ENCODE measurements at places on chromosomes 16 and 17.

DNA sequence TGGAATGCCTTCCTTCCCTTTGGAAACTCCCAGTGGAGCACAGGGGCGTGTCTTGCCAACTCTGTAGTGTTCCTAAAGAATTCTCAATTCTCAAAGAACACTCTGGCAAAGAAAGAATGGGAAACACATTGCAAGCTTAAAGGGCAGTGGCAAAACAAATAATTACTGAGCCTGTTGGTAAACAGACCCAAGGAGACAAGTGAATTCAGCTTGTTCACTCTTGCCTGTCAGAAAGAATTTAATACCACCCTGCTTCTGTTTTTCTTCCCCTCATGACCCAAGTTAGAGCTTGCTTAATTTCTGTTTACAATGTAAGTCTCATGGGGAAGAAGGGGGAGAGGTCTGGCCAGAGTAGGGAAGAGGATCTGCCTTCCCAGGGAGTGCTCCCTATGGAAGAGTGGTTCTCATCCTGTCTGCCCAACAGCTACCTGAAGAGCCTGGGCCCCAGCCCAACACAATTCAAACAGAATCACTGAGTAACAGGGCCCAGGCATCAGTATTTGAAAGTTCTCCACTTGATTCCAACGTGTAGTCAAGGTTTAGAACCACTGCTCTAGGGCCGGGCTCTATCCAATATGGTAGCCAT is 386.0 kb downstream of the SLC39A11 start:
- no peak for DNase-seq

- DNase-seq: no peak
Observed at GRCh38 chr16:31452631-31453106, 6.6 kb upstream of the ARMC5 start.

DNA sequence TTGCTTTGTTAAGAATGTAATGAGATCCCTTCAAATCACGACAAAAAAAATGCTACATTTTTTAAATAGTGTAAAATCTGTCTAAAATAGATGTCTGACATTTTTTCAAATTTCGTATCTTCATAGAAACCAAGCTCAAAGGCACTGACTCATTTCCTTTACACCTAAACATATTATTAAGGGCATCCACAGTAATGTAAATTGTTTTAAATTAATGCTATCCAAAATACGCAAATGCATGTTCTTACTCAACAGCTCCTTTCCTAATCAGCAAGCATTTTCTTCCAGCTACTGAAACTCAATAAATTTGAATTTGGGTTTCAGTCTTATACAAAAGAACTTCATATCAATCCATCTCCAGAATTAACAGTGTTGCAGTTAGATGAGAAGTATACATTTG is 4.3 kb downstream of the C16orf87 start:
- no peak for DNase-seq

DNA sequence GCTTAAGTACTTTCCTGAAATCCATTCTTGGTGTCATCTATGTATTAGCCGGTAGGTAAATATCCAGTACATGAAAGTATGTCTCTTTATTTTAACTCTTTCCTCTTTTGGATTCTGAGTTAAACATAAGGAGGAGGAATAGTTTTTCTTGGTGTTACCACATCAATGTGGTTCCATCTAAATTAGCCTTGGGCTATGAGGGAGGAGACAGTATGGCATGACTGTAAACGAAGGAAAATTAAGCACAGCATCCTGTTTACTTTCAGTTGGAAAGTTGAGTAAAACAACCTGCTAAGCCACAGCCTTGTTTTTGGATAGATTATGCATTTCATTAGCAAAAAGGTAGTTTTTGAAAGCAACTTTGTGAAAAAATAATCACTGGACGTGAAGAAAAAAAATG is 693.0 kb upstream of the SOX9 start:
- DNase-seq: no peak

- peak; percentile 23 for DNase-seq
Observed at GRCh38 chr17:16419074-16419928, 3.9 kb downstream of the TRPV2 start.

DNA sequence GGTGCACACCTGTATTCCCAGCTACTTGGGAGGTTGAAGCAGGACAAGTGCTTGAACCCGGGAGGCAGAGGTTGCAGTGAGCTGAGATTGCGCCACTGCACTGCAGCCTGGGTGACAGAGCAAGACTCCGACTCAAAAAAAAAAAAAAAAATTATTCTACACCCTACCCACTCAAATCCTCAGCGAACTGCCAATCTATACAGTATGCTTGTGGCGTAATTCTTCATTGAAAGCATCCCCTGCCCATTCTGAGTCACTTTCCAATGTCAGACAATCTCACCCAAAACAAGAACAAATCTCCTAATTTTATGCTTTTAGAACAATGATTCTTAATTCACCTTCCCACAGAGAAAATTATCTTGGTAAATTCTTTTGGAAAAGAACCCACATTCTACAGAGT is 12.0 kb downstream of the AMFR start:
- no peak for DNase-seq

GRCh38 chr16:67257486-67258160 is 8.8 kb downstream of the SLC9A5 start:
- DNase-seq: no peak

DNA sequence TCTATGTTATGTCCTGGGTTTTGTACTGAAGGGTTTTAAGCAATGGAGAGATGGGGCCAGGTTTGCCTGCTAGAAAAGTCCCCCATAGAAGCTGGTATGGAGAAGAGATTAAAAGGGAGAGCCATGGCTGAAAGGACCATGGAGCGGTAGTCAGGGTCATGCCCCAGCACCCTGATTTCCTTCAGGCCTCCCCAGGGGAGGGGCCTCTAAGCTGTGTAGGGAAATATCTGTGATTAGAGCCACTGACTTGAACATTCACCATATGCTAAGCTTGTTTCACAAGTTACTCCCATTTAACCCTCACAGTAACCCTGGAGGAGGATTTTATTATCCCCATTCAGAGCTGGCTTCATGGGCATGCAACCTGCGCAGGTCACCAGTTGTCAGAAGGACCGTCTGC is 3.8 kb upstream of the ATP2A3 start:
- DNase-seq: no peak

DNA sequence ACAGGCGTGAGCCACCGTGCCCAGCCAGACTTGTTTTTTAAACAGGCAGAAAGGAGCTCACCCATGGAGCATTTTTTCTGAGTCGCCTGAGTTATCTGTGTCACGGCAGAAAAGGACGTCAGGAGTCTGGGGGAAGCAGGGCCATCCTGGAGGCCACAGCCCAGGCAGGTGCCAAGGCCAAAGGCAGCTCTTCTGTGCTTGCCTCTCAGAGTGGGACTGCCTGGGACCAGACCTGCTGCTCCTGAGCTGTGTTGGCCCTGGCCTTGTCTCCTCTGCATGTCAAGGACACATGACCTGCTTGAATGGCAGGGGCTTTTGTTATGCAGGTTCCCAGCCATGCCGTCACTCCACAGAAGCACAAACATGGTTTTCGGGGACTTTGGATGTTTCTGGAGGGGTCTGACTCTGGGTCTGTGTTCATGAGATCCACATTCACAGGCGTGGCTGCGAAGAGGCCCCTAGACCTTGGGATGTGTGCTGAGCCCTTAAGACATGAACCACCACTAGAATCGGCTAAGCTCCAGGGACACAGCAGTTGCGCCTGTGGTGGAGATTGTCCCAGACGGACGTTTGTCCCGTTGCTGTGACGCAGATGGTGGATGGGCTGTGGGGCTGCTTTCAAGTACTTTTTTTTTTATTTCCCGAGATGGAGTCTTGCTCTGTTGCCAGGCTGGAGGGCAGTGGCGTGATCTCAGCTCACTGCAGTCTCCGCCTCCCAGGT is 33.8 kb downstream of the FOXK2 start:
- DNase-seq: no peak

- no peak for DNase-seq
Observed at GRCh38 chr17:77279448-77280303, 138.9 kb downstream of the SEC14L1 start.

DNA sequence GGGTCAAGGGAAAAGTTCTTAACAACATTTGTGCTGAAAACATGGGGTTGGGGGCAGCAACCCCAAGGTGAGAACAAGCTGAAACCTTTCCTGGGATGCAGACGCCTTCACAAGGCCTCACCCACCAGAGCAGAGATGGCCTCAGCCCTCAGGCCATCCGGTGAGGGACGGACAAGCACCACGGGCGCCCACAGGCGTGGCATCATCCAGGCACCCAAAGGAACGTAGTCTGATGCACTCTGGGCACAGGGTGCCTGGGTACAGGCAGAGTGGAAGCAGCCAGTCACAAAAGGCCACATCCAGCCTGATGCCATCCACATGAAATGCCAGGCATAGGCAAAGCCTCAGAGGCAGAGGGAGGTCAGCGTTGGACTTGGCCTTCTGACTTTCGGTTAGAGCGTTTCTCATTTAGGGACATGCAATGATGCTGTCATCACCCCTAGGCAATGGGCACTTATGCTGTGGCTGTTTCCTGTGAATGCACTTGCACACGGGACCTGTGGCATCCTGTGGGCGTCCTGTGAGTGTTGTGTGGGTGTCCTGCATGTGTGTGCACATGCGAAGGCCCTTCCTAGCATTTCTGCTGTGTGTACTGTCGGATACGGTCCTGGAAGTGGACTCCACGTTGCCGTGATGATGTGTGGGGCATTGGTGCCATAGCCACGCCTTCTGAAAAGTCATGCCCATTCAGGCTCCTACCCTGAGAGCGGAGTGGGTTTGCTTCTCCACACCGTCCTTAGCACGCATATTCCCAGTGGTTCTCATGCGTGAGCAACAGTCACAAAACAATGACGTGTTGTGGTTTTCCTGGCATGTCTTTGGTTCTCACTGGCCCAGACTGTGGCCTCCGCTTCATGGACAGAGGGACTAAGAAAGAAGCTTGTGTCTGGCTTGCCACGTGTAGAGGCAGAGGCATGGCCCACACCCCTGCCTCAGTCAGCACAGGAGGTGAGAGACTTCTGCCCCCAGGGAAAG is 52.7 kb upstream of the ZNF469 start:
- DNase-seq: no peak

DNA sequence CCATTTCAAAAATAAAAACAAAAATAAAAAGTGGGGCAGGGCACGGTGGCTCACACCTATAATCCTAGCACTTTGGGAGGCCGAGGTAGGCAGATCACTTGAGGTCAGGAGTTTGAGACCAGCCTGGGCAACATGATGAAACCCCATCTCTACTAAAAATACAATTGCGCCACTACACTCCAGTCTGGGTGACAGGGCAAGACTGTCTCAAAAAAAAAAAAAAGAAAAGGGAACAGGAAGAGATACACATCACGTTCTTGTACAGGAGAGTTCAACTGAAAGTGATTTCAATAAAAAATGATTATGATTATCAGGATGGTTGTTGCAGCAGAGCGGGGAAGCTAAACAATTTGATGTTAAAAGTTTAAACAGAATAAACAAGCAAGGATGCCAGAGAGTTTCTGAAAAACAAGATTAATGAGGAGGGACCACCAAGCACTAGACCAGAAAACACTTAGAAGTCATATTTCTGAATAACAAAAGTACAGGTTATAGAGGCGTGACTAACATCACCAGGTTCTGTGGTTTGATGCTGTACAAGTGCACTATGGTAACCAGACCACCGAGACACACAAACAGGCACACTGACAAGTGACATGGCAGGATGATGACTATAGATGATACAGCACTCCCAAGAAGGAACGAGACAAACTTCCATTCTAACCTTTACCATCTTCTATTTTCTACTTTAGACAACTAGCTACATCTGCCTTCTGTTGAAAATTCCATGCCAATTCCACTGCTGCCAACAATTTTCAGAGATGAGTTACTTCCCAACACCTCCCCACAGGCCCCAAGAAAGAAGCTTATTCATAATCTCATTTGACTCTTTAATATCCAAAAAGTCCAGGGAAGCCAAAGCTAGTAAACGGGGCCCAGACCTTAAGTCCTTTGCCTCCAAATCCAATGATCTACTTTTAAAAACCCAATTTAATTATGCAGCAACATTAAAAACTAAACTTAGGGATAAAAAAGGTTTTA is 11.8 kb downstream of the DNAJA2 start:
- no peak for DNase-seq

DNA sequence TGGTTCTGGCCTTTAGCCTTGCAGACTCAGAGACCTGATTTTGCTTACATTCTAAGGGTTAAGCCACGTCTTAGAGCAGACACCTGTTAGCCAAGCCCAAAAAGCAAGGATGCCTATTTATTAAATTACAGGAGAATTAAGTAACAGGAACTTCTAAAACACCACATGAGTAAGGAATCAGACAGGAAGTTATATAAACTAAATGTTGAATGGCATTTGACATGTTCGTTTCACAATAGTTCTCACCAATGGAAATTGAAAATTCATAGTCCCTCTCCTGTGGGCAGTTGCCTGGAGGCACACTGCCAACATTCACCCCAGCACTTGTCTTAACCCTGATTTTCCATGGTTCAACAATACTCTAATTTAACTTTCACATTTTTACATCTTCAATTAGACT is 9.0 kb downstream of the KRTAP9-7 start:
- no peak for DNase-seq

GRCh38 chr17:19579867-19580565 is 46.4 kb downstream of the SLC47A1 start:
- no peak for DNase-seq

DNA sequence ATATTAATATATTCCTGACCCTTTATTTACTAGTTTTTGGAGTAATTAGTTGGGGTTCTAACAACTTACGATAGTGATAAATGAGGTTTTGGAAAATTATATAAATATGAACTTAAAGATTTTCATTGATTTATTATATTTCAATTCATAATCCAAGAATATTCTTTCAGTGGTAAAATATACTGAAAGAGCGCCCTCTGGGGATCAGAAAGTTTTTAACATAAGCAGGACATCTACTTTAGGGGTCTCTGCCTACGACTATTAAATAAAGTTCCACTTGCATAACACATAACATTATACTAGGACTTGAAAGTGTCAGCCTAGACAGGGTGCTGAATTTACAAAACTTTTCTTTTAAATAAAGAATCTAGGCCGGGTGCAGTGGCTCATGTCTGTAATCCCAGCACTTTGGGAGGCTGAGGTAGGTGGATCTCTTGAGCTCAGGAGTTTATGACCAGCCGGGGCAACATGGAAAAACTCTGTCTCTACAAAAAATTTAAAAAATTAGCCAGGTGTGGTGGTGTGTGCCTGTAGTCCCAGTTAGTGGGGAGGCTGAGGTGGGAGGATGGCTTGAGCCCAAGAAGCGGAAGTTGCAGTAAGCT is 15.6 kb downstream of the RFWD3 start:
- no peak for DNase-seq

GRCh38 chr16:2663553-2664546 is 18.5 kb upstream of the KCTD5 start:
- DNase-seq: no peak

DNA sequence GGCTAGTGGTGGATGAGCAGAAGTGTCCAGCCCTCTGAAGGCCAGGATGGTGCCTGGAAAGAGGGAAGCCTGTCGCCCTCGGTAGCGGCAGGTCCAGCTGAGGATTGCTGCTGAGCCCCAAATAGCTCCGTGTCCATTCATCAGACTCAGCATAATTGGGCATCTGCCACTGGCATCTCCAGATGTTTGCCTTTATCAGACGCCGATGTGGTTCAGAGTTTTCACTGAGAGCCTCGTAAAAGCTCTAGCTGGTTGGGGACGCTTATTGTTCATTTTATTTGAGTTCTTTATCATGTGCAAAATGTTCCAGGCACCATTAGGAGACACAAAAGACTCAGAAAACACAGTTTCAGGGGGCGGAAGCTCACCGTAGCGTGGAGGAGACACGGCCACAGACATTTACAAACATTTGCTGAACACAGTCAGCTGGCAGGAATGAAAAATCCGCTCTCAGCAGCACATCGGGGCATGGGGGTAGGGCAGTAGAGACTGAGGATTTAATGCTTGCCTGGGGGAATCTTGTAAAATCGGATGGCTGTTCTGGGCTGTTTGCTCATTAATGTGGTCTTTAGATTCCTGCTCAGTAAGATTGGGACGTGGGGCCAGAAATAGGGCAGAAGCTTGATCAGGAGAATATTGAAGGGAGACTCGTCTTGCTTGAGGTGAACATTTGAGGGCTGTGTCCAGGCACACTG is 41.7 kb downstream of the SMPD3 start:
- no peak for DNase-seq

All from stimulated activated CD4-positive, alpha-beta T cell treated with anti-CD3 and anti-CD28 coated beads, TNF-alpha, amount 100 ng/mL, for 1 hour (primary cell).